Amygdala (tissue), 56 donors: ENCODE measurements at places on chromosomes 12 and 14.

- no peak for DNase-seq
These were observed 35.4 kb downstream of the LRIG3 start for GRCh38 chr12:58884916-58885315.

- peak; percentile 24 for DNase-seq
These were observed 62.0 kb upstream of the OSBPL8 start for GRCh38 chr12:76621582-76622024.

DNA sequence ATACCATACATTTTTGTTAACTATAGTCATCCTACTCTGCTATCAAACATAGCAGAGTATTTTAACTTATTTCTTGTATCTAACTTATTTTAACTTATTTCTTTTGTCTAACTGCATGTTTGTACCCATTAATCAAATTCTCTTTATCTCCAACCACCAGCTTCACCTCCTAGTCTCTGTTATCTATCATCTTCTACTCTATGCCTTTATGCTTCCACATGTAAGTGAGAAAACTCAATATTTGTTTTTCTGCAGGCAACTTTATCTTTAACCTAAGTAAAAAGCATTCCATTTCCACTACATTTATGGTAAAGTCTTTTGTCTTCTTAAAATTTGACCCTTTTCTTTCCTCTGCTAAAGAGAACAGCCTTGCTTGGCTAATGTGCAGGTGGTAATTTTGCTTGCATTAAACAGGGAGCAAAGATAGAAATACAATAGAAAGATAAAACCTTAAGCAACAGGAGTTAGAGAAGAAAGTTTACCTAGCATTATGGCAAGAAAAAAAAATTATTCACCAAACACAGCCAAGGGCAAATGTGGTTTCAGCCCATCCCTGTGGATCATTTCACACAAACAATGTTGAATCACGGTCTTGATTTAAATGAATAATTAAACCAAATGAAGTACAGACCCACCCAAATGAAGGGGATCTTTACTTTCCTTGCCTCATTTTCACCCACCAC lies 110.9 kb upstream of the TSPAN8 start:
- DNase-seq, result no peak

DNA sequence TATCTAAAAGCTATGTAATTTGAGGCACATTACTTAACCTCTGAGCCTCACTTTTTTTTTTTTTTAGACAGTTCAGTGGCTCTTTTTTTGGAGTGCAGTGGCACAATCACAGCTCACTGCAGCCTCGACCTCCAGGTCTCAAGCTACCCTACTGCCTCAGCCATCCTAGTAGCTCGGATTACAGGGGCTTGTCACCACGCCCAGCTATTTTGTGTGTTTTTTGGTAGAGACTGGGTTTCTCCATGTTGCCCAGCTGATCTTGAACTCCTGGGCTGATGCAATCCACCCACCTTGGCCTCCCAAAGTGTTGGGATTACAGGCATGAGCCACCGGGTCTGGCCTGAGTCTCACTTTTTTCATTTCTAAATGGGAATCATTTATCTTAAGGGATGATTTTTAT lies 192.0 kb upstream of the PDZRN4 start:
- DNase-seq, result no peak

- DNase-seq, result no peak
These were observed 15.7 kb downstream of the SMCO2 start for GRCh38 chr12:27462151-27462694.

- DNase-seq, result no peak
These were observed 3.0 kb downstream of the ENDOU start for GRCh38 chr12:47722136-47722834.

DNA sequence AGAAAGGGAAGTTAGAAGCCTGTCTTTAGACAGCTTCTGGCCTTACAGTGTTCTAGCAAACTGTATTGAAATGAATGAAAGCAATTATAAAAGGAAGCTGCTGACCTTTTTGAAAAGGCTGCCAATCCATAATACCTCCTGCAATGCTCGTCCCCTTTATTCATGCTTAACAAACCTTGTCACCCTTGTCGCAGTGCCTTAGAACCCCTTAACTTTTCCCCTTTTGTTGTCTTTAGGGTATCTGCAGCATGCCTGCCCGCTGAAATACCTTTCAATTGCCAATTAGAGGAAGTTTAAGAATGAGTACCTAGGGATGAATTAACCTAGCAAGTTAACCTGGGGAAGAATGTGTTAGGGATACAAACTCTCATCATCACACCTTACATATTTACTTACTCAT lies 731.2 kb downstream of the RERGL start:
- DNase-seq, result no peak

- DNase-seq, result no peak
These were observed 5.4 kb upstream of the MRPS35 start for GRCh38 chr12:27705263-27705662.

GRCh38 chr12:128236525-128236924 lies 30.4 kb upstream of the TMEM132C start:
- DNase-seq, result no peak

- DNase-seq, result no peak
These were observed 61.1 kb downstream of the MYRFL start for GRCh38 chr12:69886109-69886508.

DNA sequence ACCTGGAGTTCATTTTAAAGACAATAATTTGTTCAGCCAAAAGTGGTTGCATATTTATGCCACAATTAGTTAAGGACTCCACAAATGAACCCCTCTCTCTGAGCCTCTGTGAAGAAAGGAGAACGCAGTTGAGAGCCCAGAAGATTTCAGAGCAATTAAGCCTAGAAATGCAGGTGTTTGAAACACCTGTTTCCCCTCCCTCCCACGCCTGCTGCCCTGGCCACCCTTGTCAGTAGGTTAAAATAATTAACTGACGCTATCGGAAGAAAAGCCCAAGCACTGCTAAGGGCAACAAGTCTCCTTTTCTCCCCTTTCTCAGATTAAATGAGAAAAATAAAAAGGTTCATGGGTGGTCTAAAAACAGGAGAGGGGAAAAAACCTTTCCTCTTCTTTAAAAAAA lies 99.2 kb downstream of the PPM1A start:
- no peak for DNase-seq

DNA sequence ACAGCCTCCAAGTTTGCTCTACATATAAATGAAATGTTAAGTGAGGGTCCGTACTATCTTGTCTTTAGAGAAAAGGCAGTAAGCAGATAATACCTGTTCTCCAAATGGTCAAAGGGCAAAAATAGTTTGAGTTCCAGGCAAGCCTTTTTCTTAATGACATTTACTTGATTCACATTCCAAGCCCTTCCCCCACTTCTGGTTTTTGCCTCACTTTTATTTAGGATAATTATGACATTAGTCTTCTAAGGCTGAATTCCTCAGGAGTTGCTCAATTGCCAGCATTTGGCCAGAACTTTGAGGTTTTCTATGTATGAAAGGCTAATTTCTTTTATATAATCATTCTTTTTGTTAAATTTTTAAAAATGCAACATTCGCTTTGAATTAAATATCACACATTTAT lies 62.5 kb upstream of the DUSP6 start:
- DNase-seq, result no peak

DNA sequence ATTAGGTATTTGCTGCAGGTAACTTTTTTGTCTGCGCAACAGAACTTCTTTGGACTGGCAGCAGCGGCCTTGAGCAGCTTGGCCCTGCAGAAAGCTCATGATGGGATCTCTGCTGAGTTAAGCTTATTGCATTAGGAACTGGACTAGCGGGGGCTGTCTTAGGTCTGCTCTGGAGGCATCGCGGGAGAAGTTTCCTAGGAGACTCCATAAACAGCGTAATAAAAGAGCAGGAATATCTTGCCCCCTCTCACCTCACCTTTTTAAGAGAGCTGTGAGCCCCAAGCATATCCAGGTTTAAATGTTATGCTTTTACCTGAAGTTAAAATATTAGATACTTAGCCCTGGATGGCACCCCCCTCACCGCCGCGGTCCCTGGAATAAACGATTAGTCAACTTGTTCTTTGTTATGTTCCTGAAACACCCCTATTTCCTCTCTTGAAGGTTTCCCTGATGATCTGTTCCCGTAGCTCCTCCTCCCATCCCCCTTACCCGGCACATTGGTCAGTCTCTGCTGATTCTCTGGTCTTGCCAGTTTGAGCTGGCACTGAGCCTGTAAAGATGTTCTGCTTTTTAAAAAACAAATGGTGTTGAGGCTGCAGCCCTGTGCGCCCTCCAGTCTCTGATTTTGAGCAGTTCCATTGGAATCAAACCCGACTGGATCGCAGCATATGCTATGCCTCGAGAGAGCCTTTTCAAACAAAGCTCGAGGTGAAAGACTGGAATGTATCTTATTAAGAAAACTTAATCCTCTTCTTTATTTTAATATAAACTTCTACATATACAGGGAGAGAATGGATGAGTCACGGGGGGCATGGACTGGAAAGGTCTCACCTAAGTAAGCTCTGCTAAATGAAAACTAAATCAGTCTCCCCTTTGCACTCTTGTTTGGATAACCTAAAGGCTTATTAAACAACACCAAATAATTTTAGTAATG lies 1.9 kb downstream of the MLXIP start:
- DNase-seq, result no peak

DNA sequence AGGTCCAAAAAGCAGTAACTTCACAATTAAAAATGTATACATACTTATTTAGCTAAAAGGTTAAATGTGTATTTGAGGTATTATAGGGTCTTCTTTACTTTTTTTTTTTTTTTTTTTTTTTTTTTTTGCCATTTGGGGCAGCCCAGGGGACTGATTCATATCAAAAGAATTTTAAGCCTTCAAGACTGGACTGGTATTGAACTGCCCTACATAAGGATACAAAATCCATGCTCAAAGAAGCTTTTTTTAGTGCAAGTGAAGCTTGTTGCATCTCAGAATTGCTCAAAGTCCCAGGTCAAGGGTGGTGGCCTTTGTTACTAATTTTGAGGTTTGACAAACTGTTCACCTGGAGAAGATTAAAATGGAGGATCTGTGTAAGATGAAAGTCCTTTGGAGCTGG lies 124.0 kb downstream of the APAF1 start:
- no peak for DNase-seq

GRCh38 chr12:120453060-120453750 lies 7.0 kb downstream of the GATC start:
- no peak for DNase-seq

DNA sequence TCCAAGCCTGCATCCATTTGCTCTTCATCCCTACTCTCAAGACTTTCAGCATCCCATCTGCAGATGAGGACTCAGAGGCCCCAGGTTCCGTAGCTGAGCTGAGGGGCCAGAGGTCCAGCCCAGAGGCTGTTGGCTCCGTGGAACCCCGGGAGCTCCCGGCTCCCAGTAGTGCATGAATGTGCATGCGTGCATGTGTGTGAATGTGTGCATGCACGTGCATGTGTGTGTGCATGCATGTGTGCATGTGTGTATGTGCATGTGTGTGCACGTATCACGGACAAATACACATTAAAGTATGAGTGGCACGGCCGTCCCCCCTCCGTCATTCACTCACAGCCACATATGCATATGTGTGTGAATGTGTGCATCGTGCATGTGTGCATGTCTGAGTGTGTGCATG lies 149.9 kb downstream of the KIF26A start:
- no peak for DNase-seq

GRCh38 chr14:20409226-20409625 lies 4.1 kb downstream of the TEP1 start:
- no peak for DNase-seq

DNA sequence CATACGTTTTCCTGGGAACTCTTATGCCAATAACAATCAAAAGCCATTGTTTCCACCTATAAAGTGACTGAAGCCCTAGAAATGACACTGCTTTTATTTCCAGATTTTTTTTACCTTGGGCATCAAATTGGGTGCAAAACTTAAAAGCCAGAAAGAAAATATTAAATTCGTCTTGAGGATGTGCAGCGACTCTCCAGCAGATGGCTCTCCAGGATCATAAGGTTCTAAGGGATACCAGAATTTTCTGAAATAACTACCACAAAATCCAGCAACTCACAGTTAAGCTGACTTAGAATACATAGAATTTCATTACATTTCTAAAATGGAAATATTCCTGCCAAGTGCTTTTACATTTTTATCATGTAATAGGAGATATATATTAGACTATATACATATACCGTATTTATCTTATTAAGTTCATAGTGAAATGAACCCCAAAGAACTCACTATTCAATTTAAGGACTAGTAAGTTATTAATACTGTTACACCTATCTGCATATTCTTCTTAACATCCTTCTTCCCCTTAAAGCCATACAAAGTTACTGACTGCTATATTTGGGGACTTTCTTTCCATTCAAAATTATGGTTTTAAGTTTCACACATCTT lies 44.0 kb downstream of the ARMH4 start:
- DNase-seq, result no peak

DNA sequence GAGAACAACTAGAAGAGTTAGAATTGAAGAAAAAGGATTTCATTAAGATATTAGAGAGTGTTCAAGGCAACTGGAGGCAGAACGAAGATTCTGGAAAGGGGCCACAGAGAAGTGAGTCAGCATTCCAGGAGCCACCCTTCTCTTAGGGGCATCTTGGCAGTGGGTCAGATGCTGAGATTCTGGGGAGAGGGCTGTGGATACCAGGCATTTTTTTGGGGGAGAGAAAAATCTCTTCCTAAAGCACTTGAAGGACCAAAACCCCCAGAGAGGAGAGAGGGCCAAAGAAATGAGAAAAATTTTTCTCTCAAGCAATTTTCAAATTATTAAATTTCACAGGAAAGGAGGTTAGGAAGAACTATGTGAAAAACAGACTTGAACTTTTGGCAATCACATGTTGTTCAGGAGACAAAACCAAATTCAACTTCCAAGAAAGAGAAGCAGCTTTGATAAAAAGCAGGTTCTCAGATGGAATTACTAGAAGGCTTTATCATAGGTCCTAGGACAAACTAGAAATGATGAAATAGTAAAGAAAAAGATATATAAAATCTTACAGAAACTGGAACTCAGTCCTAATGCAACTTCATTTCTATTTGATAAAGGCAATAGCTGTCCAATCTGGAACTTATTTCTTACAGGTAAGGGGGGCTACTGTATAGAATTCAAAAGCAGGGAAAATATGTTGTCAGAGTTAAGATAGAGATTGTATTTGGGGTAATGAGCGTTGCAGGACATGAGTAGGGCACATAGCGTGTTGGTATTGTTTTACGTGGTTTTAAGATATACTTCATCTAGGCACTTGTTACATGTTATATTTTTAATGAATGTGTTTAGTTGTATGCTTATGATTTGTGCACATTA lies 1.1 kb upstream of the CLEC2D start:
- DNase-seq, result no peak

- DNase-seq, result no peak
These were observed 211.6 kb downstream of the SLC6A15 start for GRCh38 chr12:84701041-84701440.

DNA sequence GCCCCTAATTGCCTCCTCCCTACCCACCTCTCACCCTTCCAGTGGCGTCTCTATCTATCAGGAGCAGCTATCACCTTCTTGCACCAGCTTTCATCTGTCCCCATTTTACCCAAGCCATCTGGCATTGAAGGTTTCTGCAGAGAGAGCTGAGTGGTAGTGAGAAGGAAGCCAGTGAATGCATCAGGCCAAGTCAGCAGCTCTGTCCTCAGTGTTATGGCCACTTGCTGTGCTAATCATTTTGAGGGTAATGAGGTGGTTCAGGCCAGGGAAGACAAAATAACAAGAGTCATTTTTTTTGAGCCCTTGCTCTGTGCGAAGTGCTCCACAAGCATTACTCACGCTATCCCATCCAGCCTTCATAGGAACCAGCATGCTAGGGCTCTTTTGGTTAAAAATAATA lies 164.7 kb downstream of the SUDS3 start:
- no peak for DNase-seq
